ENCODE measurements at places on chromosomes 2 and 18.

DNA sequence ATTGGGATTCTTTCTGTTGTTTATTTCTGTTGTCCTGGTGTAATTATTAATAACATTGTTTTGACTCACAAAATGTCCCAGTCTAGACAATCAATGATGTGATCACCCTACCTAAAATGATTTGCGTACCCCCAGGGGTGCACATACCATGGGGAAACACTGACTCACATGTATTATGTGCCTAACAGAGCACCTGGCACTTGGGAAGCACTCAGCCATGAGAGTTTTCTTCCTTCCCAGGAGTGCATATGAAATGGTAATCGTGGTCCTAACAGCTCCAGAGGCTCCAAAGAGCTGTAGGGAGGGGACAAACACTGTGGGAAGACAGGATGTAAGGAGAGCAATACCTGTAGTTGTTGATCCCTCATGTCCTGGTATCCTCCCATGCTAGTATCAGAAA is 187.8 kb upstream of the ERBB4 start:
- no peak overlapping the region for H3K4me3 ChIP-seq
- no peaks in the 10 kb centered on the region for H3K36me3 ChIP-seq
- no peaks in the 10 kb centered on the region for H3K27me3 ChIP-seq
- no peaks in the 10 kb centered on the region for H3K4me1 ChIP-seq
- H3K27ac ChIP-seq, result no peak overlapping the region

DNA sequence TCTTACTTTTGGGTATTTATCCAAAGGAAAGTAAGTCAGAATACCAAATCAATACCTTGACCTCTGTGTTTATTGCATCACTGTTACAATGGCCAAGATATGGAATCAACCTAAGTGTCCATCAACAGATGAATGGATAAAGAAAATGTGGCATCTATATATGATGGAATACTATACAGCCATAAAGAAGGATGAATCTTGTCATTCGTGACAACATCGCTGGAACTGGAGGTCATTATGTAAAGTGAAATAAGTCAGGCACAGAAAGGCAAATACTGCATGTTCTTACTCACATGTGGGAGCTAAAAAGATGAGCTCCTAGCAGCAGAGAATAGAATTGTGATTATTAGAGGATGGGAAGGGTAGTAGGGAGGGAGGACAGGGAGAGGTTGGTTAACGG is 34.6 kb downstream of the LCT start:
- no peaks in the 10 kb centered on the region for H3K36me3 ChIP-seq
- H3K27me3 ChIP-seq, result no peaks in the 10 kb centered on the region
- H3K27ac ChIP-seq, result no peak overlapping the region
- H3K4me3 ChIP-seq, result no peak overlapping the region

DNA sequence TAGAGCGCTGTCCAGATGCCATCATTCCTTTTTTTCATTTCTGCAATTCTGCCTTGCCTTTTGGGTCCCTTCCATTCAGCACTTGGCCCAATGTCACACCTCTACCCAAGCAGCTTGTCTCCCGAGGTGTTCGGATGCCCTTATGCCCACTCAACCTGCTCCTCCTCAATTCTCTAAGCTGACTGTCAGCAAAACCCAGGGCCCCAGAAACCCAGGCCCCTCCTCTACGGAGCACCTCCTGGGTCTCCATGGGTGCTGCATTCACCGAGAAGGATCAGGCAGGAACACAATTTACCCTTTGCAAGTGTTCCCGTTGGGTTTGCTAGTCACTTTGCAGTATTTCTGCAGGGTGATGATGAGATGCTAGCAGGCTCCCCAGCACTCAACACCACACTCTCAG is 86.7 kb upstream of the RAB6C start:
- DNase-seq, result no peak
- no peaks in the 10 kb centered on the region for H3K36me3 ChIP-seq
- H3K4me1 ChIP-seq, result peaks cover under 1% of the 10 kb centered on the region
- no peak overlapping the region for H3K4me3 ChIP-seq

DNA sequence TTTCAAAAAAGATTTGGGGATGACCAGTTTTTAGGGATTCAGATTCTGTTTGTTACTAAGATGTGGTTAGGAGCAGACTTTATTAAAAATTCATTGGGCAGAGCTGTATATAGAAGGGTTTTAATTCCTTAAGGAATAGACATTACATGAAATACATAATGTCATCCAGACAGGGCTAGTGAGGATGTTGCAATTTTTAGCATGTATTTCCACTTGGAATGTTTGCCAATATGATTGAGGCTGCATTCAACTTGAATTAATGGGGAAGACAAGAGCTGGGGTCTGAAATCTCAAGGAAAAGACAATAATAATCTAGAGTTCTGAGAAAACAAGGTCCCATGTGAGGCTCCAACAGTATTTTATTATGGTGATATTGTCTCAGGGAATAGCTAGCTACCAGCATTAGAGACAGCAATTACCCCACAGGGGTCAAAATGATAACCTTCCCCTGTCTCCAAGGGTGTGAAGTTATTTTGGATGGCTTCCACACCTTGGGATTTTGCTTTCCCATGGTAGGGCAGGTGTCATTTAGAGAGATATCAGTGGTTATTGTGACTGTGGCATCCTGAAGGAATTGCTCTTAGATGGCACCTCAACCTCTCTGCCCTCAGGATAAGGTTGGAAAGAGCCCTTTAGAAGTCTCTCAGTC is 60.2 kb downstream of the VSNL1 start:
- no peaks in the 10 kb centered on the region for H3K4me1 ChIP-seq
- H3K4me3 ChIP-seq, result no peak overlapping the region
- no peaks in the 10 kb centered on the region for H3K27me3 ChIP-seq
- no peak overlapping the region for H3K27ac ChIP-seq

DNA sequence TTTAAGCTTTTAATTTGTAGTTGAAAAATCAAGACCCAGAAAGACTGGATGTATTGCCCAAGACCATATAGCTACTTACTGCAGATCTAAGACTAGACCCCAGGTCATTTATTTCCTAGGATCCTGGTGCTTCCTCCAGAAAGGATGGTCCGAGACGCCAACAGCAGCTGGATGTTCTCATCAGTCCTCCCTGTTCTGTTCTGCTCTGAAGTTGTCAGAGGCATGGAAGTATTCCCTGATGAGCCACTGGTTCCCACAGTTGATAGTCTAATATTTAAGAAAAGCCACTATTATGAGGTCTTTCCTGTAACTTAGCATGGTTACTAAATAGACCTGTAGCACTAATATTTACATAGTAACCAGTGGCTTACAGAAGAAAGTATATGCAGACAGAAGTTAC is 393.5 kb downstream of the MTX2 start:
- H3K4me3 ChIP-seq, result no peak overlapping the region
- no peaks in the 10 kb centered on the region for H3K4me1 ChIP-seq
- DNase-seq, result no peak
- no peak overlapping the region for H3K27ac ChIP-seq
- no peaks in the 10 kb centered on the region for H3K27me3 ChIP-seq
- H3K36me3 ChIP-seq, result no peaks in the 10 kb centered on the region

Measured in spinal cord (tissue), 10 donors.